ENCODE measurements at places on chromosomes 16 and 17.

GRCh38 chr16:19522760-19523159 lies 862 bp upstream of the GDE1 start:
- DNase-seq, result no peak

- DNase-seq, result no peak
Observed at GRCh38 chr16:77931058-77931457, 91.3 kb upstream of the CLEC3A start.

DNA sequence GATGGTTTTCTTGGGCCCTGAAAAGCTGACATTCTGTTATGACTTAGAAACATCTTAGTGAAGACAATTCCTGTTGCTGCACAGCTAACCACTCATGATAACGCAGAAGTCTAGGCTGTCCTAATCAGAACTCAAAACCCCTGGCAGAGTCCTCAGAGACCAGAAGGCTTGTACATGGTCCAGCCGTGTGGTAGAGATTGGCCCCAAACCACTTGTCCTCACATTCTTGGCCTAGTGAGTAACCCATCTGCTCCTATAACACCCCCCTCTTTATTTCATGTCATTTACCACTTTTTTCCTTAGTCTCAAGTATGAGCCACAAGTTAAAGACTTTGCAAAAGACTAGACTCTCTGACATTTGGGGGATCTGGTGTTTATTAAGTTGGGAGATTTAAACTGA lies 116.5 kb upstream of the ADAMTS18 start:
- peak; percentile 77 for DNase-seq

DNA sequence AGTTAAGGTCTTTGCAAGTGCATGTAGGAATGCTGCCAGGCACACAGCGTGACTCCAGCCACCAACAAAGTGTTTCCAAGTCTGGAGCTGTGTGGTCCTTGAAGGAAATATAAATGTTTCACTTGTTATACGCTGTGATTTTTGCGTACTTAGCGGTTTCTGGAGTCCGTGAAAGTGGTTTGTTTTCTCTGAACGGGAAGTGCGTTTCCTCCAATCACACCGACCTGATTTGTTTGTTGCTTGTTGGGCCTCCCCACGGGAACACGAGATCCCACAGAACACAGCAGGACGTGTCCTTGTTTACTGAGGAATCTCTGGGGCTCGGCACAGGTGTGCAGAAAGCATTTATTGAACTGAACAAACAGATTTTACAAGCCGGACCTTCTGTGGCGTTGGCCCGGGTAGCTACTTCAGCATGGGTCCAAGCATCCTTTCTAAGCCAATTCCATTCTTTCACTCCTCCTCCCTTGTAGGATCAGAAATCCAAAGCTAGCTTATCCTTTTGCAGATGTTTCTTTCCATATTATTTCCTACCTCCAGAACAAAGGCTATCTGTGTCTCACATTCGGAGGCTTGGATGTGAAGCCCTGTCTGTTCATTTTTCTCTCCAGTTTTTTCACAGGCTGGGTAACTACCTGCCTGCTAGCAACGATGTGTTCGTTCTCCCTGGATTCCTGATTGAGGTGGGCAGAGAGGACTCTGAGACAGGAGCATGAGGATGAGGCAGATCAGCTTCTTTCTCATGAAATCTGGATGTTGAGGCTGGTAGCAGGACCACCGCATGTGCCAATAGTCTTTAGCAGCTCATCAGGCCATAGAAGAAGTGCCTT lies 44.6 kb downstream of the ABAT start:
- no peak for DNase-seq

DNA sequence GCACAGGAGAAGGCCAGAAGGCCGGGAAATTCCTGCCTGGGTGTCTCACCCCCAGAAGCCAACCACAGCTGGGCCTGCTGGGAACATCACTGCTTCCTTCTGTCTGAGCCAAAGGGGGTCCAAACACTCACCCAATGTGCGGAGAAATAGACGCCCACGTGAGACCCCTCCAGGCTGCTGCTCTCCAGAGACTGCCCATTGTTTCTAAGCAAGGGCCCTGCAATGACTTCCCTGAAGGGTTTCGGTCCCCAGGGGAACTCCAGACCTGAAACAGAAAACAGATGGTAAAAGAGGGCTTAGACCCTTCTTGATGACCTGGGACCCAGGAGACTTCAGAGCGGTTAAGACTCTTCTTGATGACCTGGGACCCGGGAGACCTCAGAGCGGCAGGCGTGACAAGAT lies 41.3 kb downstream of the MRM3 start:
- DNase-seq, result no peak

- DNase-seq, result no peak
Observed at GRCh38 chr17:60862482-60862881, 184.8 kb downstream of the BCAS3 start.

GRCh38 chr17:74702116-74702871 lies 10.4 kb downstream of the CD300LF start:
- DNase-seq, result no peak

DNA sequence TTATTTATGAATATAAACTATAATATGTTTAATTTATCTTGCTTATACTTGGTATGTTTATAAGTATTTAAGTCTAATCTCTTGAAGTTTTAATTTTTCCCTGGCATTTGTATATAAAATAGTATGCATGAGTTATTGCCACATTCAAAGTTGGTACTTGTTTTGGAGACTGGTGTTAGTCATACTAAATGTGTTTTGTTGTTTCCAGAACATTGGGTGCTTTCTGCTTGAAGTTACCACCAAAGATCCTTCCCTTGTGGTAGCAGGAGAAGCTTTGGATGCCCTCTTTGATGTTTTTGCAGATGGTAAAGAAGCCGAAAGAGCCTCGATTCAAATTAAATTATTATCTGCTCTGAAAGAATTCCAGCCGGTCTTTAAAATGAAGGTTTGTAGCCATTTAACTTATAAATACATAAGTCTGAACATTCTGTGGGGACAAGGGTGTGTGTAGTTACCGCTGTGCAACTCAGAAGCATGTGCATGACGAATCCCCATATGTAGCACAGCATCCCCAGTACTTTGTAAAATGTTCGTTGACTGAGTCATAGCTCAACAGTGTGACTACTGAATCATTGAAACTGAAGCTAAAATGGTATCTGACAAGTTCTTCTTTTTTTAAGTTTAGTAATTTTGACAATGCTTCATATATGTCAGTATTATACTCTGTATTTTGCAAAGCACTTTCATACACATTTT lies 36.4 kb downstream of the HEATR3 start:
- DNase-seq, result peak; percentile 70

DNA sequence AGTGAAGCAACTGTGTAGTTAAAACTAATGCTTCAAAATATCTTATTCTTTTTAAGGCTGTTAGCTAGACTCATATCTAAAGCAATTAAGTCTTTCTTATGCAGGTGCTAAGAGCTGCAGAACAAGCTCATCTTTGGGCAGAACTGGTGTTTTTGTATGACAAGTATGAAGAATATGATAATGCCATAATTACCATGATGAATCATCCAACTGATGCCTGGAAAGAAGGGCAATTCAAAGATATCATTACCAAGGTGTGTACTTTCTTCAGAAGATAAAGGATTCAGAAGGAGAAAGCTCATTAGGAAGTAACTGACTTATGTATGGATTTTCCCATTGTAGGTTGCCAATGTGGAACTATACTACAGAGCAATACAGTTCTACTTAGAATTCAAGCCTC lies 23.9 kb downstream of the PTRH2 start:
- DNase-seq, result no peak

DNA sequence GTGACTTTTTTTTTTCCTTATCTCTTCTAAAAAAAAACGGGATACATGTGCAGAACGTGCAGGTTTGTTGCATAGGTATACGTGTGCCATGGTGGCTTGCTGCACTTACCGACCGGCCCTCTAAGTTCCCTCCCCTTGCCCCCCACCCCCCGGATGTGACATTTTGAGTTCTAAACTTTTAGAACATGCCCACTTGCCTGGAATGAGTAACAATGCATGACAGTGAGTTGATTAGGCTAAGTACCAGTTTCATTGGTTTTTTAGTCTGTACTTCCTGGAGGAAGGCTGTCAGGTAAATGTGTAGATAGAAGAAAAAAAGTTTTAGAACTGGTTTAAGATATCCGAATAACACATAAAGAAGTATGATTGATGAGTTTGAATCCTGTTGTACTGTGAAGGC lies 4.0 kb downstream of the BPTF start:
- no peak for DNase-seq

DNA sequence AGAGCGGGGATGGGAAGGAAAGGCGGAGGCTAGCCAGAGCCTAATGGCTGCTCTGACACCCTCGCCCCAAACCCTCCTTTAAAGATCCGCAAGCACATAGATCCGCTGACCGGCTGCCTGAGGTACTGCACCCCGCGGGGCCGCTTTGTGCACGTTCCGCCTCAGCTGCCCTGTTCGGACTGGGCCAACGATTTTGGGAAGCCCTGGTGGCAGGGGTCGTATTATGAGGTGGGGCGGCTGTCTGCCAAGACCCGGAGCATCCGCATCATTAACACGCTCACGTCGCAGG lies 663 bp downstream of the CYB5D1 start:
- DNase-seq, result peak; percentile 80

DNA sequence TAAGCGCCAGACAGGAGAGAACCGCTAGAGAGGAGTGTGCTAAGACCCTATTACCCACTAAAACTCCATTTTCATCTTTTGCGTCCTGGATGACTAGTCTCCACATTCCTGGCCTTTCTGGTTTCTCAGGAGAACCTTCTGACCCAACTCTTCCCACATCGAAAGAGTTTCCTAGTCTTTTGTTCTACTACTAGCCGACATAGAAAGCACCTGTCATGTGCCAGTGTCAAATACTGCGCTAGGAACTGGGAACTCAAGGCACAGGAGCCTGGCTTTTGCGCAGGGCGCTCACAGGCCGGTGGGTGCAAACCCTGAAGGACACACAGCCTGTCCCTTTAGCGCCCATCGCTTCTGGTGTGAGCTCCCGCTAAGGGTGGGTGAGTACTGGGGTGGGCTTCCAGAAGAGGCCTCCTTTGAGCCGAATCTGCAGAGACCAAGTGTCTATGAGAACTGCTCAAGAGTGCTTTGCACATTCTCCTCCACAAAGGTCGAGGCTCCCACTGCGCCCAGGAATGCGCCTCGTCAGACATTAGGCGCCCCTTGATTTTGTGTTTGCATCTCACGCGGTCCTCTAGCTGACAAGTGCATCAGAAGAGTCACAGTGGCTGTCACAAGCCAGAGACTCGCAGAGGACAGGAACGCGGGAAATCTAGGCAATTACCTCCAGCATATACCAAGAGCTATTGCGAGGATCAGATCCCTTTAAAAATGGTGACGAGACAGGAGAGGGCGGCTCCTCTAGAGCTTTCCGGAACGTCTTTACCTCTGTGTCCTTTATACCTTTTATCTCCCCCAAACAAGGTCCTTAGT lies 2.0 kb upstream of the PSMB3 start:
- DNase-seq, result no peak

- DNase-seq, result no peak
Observed at GRCh38 chr16:19833581-19833980, 51.1 kb downstream of the GPRC5B start.

DNA sequence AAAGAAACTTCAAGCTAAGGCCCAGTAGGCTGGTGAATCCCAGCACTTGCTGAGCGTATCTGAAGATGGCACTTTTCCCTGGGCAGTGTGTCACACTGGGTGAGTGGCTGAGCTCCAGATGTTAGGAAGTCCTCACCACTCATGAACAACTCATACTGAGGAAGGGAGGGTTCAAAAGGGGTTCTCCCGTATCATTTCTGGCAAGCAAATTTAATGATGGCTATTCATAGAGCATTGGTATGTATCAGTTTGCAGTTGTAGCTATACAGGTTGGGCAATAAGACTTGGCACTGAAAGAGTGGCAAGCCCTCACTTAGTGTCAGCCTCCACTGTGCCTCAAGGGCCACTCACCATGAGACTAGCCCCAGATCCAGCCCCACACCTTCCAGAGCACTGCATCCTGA lies 10.7 kb downstream of the GFOD2 start:
- peak; percentile 77 for DNase-seq

GRCh38 chr16:27959914-27960313 lies 103.6 kb downstream of the GSG1L start:
- no peak for DNase-seq

DNA sequence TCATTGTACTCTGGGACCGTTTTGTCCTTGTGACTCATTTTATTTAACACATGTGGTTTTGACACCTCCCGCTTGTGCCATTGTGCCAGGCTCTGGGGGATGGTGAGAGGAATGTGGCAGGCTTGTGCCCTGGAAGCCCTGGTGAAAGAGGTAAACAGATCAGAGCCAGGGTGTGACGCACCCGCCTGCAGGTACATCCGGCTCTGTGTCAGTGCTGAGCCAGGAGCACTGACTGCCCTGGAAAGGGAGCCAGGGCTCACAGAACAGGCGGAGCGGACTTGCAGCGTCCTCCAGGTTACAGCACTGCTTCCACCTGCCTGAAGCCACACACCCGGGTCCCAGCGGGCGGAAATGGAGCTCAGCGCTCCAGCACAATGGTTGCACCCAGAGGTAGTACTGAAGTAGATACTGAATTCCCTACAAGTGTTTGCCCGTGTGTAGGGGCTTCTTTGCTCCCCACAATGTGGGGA lies 30.6 kb downstream of the CDRT15 start:
- no peak for DNase-seq

- DNase-seq, result no peak
Observed at GRCh38 chr17:40726919-40727318, 23.4 kb upstream of the KRT24 start.

DNA sequence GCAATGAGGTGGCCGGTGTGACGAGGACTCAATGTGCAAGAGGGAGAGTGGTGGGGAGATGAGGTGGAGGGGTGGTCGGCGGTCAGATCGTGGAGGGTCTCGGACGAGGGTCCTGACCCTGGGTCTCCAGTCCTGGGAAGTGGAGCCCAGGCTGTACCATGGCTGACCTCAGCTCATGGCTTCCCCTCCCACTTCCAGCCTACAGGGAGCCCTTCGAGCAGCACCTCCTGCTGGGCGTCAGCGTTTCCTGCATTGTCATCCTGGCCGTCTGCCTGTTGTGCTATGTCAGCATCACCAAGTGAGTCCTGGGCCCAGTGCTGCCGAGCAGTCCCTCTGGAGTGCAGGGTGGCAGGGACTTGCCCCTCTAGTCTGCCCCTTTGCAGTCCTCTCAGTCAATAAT lies 41.8 kb downstream of the IL4R start:
- DNase-seq, result peak; percentile 61

GRCh38 chr17:76953946-76954345 lies 85.7 kb downstream of the MGAT5B start:
- no peak for DNase-seq

DNA sequence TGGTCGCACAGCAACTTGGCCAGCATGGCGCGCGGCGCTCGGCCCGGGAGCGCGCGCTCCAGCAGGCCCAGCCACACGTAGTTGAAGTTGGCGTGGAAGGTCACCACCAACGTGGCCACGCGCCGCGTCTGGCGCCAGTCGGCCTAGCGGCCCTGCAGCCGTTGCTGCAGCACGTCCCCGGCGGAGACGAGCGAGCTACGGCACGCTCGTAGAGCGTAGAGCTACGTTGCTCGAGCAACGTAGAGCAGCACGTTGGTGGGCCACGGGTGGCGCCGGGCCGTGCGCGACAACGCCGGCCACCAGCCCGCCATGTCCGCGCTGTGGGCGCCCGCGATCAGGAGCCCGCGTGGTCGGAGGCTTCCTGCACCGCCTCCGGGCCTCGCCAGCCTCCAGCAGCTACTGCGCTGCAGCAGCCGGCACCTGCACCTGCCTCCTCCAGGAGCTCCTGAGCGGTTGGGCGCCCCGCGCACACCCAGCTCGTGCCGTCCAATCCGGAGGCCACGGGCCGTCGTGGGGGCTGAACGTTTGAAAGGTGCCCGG lies 13.4 kb upstream of the SULT1A1 start:
- peak; percentile 36 for DNase-seq

Measured in AG20443 (cell line).